ENCODE measurements at places on chromosomes 2 and 18. TPM values are rescaled to one million over a fixed set of nuclear protein-coding genes. Genes with fewer than 3 reads are reported as not detected.

Gene TANC1
- total RNA-seq, result 23.2 TPM

Gene INPP5D
- total RNA-seq, result 2.7 TPM

Gene MOGAT1
- not detected for total RNA-seq

Gene DSC1
- not detected for total RNA-seq

Gene DNAH6
- total RNA-seq, result under 0.01 TPM

Gene IL36RN
- total RNA-seq, result not detected

Gene TMEM150A
- total RNA-seq, result 30.4 TPM

Gene COPS8
- 102 TPM for total RNA-seq

Gene SRD5A2
- total RNA-seq, result not detected
